ENCODE measurements at places on chromosomes 4 and X.

GRCh38 chr4:6121276-6121850, 79.0 kb downstream of the JAKMIP1 start:
- DNase-seq: no peak

DNA sequence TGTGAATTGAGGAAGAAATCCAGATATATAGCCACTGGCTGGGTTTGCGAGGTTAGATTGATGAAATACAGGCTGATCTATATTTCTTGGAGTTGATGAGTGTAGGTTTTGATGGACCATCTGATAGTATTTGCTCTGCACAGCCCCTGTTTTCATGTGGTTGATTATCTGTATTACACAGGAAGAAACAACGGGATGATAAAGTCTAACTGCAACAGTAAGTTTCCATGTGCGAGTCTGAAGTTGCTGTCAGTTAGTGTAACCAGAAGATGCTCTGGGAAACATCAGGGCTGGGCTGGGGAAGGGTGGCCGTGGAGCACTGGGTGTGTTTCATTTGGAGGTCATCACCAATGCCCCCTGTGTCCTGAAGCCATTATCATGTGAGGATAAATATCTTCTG, 148.4 kb upstream of the SFRP2 start:
- no peak for DNase-seq

- DNase-seq: no peak
Observed at GRCh38 chrX:155055494-155055893, 15.4 kb downstream of the CMC4 start.

DNA sequence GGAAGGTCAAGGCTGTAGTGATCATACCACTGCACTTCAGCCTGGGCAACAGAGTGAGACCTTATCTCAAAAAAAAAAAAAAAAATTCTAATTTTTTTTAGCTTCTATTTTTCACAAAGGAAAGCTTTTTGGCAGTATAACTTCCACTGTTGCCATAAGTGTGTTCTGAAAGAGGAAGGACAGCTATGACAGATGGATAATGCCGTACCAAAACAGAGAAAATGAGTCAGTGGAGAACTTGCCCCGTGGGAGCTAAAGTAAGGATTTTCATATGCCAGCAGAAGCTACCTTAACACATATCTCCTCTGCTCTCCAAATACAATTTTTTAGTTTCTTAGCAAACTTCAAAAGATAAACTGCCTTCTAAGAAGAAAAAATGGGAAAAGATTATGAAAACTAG, 43.7 kb downstream of the RPS3A start:
- no peak for DNase-seq

DNA sequence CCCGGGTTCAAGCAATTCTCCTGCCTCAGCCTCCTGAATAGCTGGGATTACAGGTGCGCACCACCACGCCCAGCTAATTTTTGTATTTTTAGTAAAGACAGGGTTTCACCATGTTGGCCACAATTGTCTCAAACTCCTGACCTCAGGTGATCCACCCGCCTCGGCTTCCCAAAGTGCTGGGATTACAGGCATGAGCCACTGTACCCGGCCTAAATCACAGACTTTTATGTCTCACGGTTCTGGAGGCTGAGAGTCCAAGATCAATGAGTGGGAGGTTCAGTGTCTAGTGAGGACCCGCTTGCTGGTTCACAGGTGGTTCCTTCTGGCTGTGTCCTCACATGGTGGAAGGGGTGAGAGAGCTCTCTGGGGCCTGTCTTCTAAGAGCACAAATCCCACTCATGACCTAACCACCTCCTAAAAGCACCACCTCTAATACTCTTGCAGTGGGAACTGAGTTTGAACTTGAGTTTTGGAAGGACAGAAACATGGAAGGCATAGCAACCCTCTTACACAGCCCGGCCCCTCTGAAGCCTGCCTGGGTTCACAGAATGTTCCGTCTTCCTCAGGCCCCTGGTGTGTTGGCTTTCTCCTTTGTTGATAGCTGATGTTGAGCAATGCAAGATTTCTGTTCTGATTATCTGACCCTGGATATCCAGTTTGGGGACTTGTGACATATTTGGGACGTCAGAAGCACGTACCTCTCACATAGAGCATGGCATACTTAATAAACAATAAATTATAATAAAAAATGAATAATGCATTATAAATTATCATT, 1.9 kb upstream of the AKAP17A start:
- DNase-seq: no peak

GRCh38 chr4:116005037-116005805, 891.8 kb upstream of the NDST4 start:
- DNase-seq: no peak

- no peak for DNase-seq
Observed at GRCh38 chr4:24570574-24571236, 13.6 kb downstream of the DHX15 start.

DNA sequence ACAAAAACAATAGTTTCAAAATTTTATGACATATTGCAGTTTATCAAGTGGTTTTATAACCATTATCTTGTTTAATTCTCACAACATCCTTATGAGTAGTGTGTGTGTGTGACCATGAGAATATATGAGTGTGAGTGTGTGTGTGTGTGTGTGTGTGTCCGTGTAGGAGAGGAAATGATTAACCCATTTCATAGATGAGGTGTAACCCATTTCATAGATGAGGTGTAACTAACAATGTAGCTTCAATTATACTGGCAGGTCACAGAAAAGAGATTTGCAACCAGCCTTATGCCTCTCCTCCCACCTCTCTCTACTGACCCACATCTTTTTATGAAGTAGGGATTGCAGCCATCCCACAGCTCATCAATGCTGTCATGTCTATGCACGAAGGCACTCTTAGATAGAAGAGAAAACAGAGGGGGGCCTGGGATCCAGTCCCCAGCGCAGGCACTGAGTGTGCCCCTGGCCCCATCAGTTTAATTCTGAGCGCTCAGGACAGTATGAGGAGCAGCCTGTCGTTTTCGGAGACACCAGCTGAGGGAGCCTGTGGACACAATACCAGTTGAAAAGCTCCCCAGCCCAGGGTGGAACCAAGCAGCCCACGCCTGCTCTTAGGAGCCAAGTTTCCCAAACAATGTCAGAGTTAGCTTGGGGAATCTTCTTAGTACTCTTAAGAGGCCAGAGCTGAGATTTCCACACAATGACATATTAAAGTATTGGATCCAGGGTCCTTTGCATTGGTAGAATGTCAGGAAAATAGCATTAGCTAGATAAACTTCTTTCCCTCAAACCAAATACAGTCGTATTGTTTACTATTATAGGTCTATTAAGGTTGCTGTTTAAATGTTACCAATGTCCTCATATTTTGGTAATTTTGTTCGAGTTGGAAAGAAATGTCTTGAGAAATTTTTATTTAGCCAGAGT, 88.6 kb downstream of the PALLD start:
- no peak for DNase-seq

Measured in T-helper 22 cell (primary cell).